Activated T-helper 1 cell treated with anti-CD3 and anti-CD28 coated beads, Interleukin-2, amount 50 U/mL, for 16 hours (primary cell): ENCODE measurements at places on chromosomes 3 and 15.

- DNase-seq = no peak
Measured at GRCh38 chr3:81406318-81406717, 355.1 kb downstream of the GBE1 start.

- no peak for DNase-seq
Measured at GRCh38 chr3:129597087-129597999, 9.1 kb downstream of the PLXND1 start.

GRCh38 chr15:26374806-26375205 lies 398.1 kb downstream of the GABRB3 start:
- DNase-seq = no peak

DNA sequence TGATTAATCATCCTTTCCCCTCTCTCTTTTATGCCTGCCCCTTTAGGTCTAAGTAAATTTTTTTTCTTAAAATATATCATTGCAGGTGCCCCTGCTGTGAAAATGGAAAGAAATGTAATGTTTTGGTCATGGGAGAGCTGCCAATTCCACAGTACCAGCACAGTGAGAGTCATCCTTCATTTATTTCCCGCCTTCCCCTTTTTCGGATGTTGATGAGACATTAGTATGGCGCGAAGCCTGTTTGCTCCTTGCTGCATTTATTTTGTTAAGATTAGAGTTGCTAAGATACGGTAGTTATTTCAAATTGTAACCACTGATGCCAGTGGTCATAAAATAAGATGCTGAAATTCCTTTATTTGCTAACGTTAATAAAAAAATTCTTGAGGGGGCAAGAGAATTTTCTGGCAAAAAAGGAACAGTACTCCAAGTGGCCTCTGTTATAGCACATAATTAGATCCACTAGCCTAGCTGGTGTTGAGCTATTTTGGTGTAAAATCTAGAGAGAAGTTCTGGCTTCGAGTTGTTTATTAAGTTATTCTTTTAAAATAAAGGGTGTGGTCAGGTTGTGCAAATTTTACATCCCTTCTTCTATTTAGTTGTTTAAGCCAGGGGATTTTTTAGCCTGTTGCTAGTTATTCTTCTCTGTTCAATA lies 62.8 kb downstream of the MDFIC2 start:
- no peak for DNase-seq

DNA sequence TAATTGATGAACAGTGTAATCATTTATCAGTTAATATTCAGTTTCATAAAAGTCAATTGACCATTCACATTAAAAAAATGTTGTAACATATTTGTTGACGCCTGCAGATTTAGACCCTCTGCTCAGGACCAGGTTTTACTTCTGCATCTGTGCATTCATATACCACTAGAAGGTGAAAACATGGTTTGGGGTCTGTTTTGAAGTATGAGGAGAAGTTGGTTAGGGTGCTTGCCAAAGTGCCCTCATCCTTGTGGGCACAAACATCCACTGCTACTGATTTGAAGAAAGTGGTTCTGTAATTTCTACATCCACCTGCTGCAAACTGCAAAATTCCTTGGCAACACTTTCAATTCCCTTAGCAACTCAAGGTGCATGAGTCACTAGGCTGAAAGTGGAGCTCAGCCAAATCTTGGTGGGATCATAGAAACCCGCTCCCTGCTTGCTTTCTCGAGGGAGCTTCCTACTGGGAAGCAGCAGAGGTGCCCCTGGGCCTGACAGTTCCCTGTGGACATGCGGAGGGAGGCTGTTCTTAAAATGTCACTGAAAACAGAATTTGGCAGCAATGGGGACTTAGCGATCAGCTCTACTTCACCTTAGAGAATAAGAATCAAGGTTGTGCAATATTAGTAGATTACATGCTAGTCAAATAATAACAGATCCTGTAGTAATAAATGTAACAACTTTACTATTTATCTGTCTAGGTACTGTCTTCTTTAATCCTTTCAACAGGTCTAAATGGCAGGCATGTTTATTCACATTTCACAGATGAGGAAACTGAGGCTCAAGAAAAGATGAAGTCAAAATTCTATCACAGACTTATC lies 301.0 kb upstream of the TBL1XR1 start:
- no peak for DNase-seq

GRCh38 chr15:74157868-74158827 lies 15.4 kb upstream of the ISLR start:
- no peak for DNase-seq

- no peak for DNase-seq
Measured at GRCh38 chr3:17974206-17974841, 231.9 kb upstream of the TBC1D5 start.

- no peak for DNase-seq
Measured at GRCh38 chr3:108085810-108086350, 5.0 kb downstream of the CD47 start.

GRCh38 chr3:146142757-146143156 lies 18.2 kb downstream of the PLOD2 start:
- DNase-seq = no peak

- no peak for DNase-seq
Measured at GRCh38 chr3:56940976-56941375, 119.5 kb upstream of the SPATA12 start.

GRCh38 chr3:100759950-100760349 lies 50.7 kb downstream of the TFG start:
- no peak for DNase-seq

- no peak for DNase-seq
Measured at GRCh38 chr3:50620820-50621219, 3.9 kb downstream of the MAPKAPK3 start.

DNA sequence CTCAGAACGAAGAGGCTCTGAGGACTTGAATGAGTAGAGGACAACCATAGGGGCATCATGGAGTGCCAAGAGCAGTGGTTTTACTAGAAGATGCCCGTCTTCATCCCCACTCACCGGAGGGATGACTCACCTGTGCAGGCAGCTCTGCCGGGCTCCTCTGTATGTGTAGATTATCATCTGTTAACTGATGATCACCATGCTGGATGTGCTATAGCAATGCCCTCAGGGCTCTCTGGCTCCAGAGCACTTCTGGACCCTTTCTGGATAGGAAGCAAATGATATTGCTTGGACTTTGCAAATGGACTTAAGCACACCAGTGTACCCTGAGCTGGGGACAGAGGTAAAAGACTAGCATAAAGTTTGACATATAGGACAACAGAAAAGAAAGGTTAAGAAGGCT lies 10.2 kb upstream of the TGFBR2 start:
- DNase-seq = no peak

DNA sequence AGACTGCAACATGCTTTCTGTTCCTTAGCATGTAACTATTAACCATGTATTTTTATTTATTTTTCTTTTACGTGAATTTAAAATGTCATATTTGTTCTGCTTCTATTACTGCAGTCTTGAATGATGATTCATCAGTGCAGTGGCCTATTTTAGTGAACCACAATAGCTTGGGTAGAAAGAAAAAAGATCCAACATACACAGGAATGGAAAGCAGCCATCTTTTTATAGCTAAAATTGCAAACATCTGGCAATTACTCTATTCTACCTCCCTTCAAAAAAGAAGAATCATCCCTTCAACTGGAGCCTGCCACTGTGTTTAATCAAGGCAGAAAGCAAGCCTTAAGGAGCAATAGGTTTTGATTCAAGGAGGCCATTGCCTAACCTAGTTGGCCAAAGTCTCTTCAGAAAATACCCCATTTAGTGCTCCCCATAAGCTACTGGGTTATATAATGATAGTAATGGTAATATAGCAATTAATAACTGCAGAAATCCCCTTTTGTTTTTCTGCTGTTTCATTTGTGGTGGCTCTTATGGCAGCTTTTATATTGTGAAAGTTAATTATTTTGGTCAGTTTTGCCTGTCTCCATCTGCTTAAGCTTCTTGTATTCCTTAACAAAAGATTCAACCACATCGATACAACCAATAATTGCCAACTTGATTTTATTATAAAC lies 267.3 kb downstream of the LPP start:
- no peak for DNase-seq

GRCh38 chr3:154188846-154189245 lies 67.7 kb downstream of the ARHGEF26 start:
- DNase-seq = no peak

DNA sequence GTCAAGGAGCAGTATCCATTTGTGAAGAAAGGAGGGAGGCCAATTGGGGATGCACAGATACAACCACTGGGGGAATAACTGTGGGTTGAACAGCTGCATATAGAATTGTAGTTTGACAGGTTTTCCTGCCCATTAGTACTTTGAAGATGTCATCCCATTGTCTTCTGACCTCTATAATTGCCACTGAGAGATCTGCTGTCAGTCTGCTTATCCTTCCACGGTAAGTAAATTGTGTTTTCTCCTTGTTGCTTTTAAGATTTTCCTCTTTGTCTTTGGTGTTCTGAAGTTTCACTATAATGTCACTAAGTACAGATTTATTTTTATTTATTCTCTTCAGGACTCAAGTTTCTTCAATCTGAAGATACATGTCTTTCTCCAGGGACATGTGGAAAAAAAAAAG lies 56.6 kb downstream of the MOBP start:
- no peak for DNase-seq

DNA sequence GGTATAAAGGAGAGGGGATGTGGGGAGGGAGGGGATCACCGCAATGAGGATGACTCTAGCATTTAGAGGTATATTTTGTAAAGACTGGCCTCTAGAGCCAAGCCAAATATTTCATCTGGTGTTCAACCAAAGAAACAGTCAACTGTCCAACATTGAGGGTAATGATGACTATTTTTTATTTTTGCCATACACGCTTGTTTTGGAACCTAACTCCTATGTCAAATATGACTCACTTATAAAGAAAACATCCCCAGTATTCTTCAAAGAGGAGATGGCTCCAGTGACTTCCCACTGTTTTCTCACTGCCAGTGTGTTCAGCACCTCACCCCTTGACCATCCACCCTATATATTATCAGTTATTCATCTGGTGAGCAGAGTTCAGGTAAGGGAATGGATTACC lies 77.3 kb downstream of the WNT5A start:
- no peak for DNase-seq

GRCh38 chr15:55026381-55026780 lies 170.4 kb downstream of the RSL24D1 start:
- DNase-seq = no peak
